ENCODE measurements at places on chromosomes 2 and 18. TPM values are rescaled to one million over a fixed set of nuclear protein-coding genes. Genes with fewer than 3 reads are reported as not detected.

Gene UCN
- total RNA-seq = 0.14 TPM

Gene GEN1
- 20.7 TPM for total RNA-seq

Gene CRYBA2
- total RNA-seq = not detected

Gene ALK
- not detected for total RNA-seq

Gene HOXD11
- total RNA-seq = not detected

Gene TGFA
- 87.7 TPM for total RNA-seq

Gene RAPH1
- 12.3 TPM for total RNA-seq

Gene OTOF
- total RNA-seq = not detected

Gene FLACC1
- 0.39 TPM for total RNA-seq

Gene SSB
- 124 TPM for total RNA-seq

Gene RFTN2
- total RNA-seq = not detected

Gene FAP
- 3.0 TPM for total RNA-seq

Gene FZD7
- total RNA-seq = 2.5 TPM

Gene TUBA3E
- not detected for total RNA-seq

Gene HOXD13
- not detected for total RNA-seq

Gene GAL3ST2
- not detected for total RNA-seq

Gene SRD5A2
- not detected for total RNA-seq

Gene SESTD1
- 23.2 TPM for total RNA-seq

Gene CBLN2
- total RNA-seq = not detected

Gene SNORC
- 0.65 TPM for total RNA-seq

Gene SP110
- 32.1 TPM for total RNA-seq

Gene VWA3B
- total RNA-seq = not detected

Gene GALR1
- not detected for total RNA-seq

Gene KCNE4
- total RNA-seq = 0.14 TPM

Gene USP37
- total RNA-seq = 11.7 TPM

Gene PRSS56
- total RNA-seq = not detected

Gene MOCOS
- total RNA-seq = 1.6 TPM

Gene TMEM150A
- total RNA-seq = 8.8 TPM

Gene DNAJC5G
- not detected for total RNA-seq

Gene CAPN14
- 0.35 TPM for total RNA-seq

Data from foreskin keratinocyte (primary cell).